ENCODE measurements at places on chromosomes 16 and 17. TPM values are rescaled to one million over a fixed set of nuclear protein-coding genes. Genes with fewer than 3 reads are reported as not detected.
A peak's percentile ranks its signal among the peaks of the same experiment; 100 is the strongest.

- no peak for DNase-seq
Observed at GRCh38 chr17:14321980-14322776, 21.3 kb downstream of the HS3ST3B1 start.

DNA sequence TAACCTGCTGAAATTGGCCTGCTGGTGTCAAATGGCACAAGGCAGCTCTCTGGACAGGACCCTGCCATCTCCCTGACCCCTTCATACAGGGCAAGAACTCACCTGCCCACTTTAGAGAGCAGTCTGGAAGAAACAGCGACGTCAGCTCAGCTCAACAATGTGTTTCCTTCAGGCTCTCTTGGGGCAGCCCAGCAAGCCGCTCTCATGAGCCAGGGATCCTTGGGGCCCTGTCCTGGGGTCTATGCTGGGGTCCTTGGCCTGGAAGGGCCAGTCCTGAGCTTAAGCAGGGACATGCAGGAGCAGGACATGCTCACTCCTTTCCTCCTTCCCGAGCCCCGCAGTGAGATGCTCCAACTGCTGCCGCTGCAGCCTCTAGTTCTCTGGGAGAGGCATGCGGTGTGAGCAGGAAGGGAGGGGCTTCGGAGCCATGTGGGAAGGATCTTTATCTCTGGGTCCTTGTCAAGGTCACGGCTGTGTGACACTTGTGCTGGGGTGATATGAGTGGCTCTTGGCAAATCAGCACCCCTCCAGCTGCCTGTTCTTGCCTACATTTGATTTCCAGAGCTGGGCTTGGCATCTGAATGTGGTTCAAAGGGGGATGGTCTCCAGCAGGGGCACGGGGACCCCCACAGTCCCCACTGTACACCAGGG is 3.4 kb downstream of the C1QTNF1 start:
- no peak for DNase-seq

GRCh38 chr16:5017678-5017969 is 16.1 kb downstream of the NAGPA start:
- DNase-seq, result no peak

The CHRNE gene
- polyA plus RNA-seq, result 0.03 TPM

The KRT25 gene
- not detected for polyA plus RNA-seq

The CDRT15L2 gene
- not detected for polyA plus RNA-seq

The TEKT5 gene
- not detected for polyA plus RNA-seq

DNA sequence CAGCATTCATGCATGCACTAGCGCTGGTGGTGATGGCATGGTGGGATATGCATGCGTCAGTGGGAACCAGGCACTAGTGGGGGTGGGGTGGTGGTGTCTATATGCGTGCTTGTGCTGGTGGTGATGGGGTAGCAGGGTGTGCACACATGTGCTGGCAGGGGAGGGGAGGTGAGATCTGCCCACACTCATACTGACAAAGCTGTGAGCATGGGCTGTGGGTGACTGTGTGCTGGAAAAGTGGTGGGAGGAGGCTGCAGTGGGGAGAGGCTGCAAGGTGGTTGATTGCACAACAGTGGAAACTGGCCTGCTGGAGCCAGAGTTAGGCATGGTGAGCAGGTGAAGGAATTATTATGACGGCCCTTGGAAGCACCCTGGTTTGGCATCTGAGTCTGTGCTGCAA is 31.3 kb upstream of the TEKT1 start:
- DNase-seq, result peak; percentile 56

DNA sequence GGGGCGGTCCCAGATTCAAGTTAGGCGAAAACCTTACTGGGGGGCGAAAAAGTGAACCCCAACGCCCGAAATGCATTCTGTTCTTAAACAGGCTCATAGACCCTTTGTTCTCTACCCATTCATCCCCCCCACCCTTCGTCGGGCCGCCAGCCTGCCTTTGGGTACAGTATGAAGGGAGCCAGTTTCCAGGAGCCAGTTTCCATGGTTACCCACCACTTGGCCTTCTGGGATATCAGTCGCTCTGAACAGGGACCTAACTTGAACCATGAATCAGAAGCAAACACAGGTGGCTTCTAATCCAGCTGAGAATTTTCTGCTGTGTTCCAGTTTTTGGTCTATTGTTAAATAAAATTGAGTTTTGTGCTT is 532 bp downstream of the DHX40 start:
- peak; percentile 73 for DNase-seq

DNA sequence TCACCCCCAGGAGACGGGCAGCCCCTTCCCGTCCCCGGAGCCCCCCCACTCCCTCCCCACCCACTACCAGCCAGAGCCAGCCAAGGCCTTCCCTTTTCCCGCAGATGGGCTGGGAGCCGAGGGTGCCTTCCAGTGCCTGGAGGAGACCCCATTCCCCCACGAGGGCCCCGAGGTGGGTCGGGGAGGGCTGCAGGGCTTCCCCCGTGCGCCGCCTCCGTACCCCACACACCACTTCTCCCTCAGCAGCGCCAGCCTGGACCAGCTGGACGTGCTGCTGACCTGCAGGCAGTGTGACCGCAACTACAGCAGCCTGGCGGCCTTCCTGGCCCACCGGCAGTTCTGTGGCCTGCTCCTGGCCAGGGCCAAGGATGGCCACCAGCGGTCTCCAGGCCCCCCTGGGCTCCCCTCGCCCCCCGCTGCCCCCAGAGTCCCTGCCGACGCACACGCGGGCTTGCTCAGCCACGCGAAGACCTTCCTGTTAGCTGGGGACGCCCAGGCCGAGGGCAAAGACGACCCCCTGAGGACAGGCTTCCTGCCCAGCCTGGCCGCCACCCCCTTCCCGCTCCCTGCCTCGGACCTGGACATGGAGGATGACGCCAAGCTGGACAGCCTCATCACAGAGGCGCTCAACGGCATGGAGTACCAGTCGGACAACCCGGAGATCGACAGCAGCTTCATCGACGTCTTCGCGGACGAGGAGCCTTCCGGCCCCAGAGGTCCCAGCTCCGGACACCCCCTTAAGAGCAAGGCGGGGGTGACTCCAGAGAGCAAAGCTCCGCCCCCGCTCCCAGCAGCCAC is 23.5 kb upstream of the ZFPM1 start:
- DNase-seq, result no peak

- no peak for DNase-seq
Observed at GRCh38 chr17:36807496-36808179, 129.6 kb upstream of the LHX1 start.

- DNase-seq, result no peak
Observed at GRCh38 chr17:50832864-50833381, 2.5 kb upstream of the WFIKKN2 start.

GRCh38 chr17:79931817-79932309 is 92.6 kb upstream of the CBX4 start:
- no peak for DNase-seq

DNA sequence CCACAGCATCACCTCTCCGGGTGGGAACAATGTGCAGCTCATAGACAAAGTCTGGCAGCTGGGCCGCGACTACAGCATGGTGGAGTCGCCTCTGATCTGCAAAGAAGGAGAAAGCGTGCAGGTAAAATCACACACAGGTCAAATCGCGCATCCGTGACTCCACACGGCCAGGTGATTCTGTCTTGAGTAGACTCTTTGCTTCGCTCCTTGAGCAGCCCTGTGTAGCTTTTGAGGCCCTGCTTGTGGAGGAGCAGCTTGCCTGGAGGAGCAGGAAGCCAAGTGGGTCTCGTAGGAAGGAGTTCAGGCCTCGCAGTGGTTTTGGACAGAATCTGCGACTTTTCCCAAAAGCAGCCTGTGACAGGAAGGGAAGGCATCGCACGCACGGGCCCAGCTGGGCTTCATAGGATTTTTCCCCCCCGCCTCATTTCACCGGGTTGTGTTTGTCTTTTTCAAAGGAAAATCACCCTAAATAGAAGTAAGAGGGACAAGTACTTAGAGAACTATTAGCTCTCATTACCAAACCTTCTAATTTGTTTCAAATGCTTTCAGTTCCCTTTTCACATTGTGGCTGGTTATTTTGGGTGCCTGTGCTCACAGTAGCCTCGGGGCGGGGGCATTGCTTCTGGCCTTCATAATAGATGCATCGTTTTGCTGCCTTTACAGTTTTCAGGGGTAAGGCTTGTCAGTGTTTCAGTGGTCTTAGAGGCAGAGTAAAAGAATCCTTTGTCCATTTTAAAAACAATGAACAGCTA is 71.5 kb downstream of the SEC14L1 start:
- no peak for DNase-seq

The TCAP gene
- polyA plus RNA-seq, result 0.10 TPM

- DNase-seq, result no peak
Observed at GRCh38 chr17:13583996-13584700, 17.6 kb downstream of the HS3ST3A1 start.

GRCh38 chr16:68230176-68230571 is 5.8 kb downstream of the ESRP2 start:
- no peak for DNase-seq

The DOC2A gene
- 0.31 TPM for polyA plus RNA-seq

DNA sequence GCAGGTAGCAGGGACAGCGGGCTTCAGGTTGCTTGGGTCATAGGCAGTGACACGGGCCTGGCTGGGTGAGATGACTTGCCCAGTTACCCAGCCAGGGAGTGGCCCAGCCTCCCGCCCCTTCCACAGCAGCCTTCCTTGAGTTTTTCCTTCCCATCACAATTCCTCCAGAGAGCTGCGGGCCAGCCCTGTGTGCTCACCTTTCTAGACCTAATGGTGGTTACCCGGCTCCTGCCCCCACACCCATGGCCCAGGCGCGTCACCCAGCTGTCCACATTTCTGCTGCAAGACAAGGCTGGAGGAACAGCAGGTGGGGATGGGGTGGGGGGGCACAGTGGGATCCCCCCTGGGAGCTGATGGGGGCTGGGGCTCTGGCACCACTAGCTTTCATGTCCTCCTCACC is 203.2 kb downstream of the NTN1 start:
- no peak for DNase-seq

GRCh38 chr17:30203471-30203981 is 32.0 kb downstream of the SLC6A4 start:
- DNase-seq, result no peak

GRCh38 chr17:82613283-82614094 is 34.8 kb downstream of the WDR45B start:
- DNase-seq, result no peak

- no peak for DNase-seq
Observed at GRCh38 chr17:50203604-50204345, 2.3 kb upstream of the COL1A1 start.

The CTF1 gene
- 2.1 TPM for polyA plus RNA-seq

The NPB gene
- 0.06 TPM for polyA plus RNA-seq

DNA sequence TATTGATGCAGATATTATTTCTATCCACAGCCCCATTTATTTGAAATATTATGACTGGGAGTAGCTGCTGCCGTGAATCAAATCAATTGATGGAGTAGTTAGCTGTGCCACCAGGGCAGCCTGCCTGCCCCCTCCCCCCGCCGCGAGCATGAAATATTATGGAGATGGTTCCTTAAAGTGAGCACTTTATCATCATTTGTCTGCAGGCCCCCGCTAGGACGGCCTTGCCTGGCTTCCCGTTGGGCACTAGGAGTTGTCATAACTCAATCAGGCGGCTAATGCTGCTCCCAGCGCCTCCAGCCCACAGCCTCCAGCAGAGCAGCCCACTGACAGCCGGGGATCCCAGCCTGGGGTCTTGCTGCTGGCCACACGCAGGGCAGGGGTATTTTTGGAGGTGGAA is 173.9 kb downstream of the SALL1 start:
- no peak for DNase-seq

The USP43 gene
- polyA plus RNA-seq, result 3.7 TPM

GRCh38 chr16:83682116-83682867 is 125.5 kb upstream of the HSBP1 start:
- no peak for DNase-seq

DNA sequence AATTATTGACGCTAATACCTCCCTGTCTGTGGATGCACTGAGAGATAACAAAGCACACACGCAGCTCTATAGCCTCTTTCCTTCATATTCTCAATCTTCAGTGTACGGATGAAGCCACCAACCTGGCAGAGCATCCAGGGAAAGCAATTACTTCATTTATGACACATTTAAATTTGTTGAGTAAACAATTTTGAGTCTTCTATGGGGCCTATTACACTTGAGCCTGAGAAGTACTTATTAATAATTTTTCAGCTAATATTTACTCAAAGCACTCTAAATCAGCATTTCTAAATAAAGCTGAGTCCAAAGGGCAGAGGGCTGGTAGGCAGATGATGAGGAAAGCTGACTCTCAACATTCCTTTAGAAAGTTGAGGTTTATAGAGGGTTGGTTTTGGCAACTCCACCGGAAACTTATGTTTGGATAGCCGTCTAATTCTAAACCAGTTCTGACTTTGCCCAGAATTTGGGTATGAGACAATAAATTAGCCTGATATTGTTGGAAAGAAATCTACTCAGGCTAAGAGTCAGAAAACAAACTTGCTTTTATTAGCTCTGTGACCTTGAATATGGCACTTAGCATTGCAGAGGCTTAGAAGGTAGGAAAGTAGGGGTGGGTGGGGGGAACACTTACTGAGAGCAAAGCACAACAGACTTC is 643.5 kb downstream of the CDH11 start:
- DNase-seq, result no peak

DNA sequence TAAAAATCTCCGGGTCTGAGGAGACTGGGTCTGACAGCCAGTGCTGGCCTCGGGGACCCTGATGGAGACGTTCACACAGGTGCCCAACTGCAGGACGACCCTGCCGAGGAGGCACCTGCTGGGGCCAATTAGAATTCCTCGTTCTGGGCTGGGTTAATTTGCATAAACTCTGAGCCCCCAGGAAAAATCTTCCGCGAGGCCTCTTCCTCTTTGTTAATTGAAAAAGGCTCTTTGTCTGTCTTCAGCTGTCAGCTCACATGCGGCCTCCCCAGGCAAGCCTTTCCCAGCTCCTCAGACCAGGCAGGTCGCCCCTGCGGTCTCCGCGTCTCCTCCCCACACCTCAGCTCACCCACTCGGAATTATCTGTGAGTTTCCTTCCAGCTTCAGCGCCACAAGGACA is 400.2 kb downstream of the SEC14L1 start:
- no peak for DNase-seq

GRCh38 chr17:59830846-59831486 is 61.8 kb downstream of the TUBD1 start:
- DNase-seq, result no peak

GRCh38 chr16:72664056-72664508 is 383.8 kb downstream of the ZFHX3 start:
- DNase-seq, result no peak

DNA sequence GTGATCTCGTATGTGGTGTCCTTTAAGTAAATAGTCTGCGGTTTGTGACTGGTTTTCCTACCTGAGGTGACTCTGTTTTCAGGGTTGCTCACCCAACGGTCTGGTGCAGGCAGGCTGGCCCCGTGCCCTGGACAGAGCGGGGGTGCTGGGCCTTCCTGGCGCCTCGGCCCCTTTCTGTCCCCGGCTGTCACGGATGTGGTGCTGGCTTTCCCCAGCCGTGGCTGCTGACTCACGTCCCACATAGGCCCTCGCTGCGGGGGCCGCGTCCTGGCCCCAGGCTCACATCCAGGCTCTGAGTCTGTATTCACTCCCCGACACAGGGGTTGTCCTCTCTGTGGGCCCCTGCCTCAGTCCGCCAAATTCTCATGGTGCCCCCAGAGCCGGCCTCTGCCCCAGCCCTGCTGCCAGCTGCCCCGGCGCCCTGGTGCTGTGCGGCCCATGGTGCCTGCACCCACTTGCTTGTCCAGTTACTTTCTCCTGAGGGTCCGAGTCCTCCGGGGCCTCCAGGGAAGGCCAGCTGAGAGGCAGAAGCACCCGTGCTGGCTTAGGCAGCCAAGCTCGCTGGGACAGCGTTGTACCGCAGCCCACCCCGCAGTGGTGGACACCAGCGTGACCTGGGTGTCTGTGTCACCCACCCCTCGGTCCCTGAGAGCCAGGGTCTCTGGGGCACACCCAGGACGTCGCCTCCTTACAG is 5.9 kb downstream of the CHMP6 start:
- DNase-seq, result no peak

Data from mammary epithelial cell (primary cell).